SK-N-SH (cell line): ENCODE measurements at places on chromosomes 2 and 18. TPM values are rescaled to one million over a fixed set of nuclear protein-coding genes. Genes with fewer than 3 reads are reported as not detected.
A peak's percentile ranks its signal among the peaks of the same experiment; 100 is the strongest.

Gene RNMT
- polyA plus RNA-seq = 12.7 and 15.0 TPM in 2 replicates

Gene ATP6V1B1
- polyA plus RNA-seq = 4.9 and 6.1 TPM in 2 replicates

Gene ASPRV1
- polyA plus RNA-seq = 0.20 and 0.23 TPM in 2 replicates

Gene PDE11A
- 0.10 and 0.18 TPM in 2 replicates for polyA plus RNA-seq

Gene GAREM2
- 1.5 and 3.7 TPM in 2 replicates for polyA plus RNA-seq

Gene PSMD1
- polyA plus RNA-seq = 92.3 and 124 TPM in 2 replicates

Gene UGT1A8
- not detected in 2 replicates for polyA plus RNA-seq

Gene CERKL
- polyA plus RNA-seq = 0.05 and 0.07 TPM in 2 replicates

GRCh38 chr2:150441784-150442183, 45.7 kb downstream of the RND3 start:
- DNase-seq = no peak
- no peak overlapping the region for H3K27ac ChIP-seq
- no peaks in the 10 kb centered on the region for H3K27me3 ChIP-seq
- H3K4me1 ChIP-seq = no peaks in the 10 kb centered on the region
- H3K4me3 ChIP-seq = no peak overlapping the region

GRCh38 chr2:41912337-41912736, 135.5 kb upstream of the PKDCC start:
- H3K36me3 ChIP-seq = no peaks in the 10 kb centered on the region
- no peak overlapping the region for H3K27ac ChIP-seq
- peaks cover 2% of the 10 kb centered on the region; the same call in 1 of the 2 replicates for H3K4me1 ChIP-seq

DNA sequence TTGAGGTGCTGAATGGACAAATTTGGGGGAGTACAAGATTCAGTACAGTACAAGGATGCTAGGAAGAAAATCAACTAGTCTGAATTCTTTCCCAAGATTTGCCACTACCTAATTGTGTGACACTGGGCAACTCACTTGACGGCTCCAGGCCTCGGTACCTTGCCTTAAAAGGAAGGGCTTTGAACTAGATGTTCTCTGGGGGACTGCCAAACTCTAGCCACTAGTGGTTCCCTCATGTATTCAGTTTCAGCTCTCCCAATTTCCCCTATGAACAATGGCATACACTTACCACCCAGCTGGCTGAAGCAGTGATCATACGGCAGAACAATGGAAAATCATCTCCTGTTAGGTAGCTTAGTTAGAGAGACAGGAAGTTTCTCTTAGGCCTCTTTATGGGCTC, 73.4 kb downstream of the VWC2L start:
- no peaks in the 10 kb centered on the region for H3K36me3 ChIP-seq
- no peak overlapping the region for H3K27ac ChIP-seq
- DNase-seq = no peak
- H3K4me3 ChIP-seq = no peak overlapping the region

DNA sequence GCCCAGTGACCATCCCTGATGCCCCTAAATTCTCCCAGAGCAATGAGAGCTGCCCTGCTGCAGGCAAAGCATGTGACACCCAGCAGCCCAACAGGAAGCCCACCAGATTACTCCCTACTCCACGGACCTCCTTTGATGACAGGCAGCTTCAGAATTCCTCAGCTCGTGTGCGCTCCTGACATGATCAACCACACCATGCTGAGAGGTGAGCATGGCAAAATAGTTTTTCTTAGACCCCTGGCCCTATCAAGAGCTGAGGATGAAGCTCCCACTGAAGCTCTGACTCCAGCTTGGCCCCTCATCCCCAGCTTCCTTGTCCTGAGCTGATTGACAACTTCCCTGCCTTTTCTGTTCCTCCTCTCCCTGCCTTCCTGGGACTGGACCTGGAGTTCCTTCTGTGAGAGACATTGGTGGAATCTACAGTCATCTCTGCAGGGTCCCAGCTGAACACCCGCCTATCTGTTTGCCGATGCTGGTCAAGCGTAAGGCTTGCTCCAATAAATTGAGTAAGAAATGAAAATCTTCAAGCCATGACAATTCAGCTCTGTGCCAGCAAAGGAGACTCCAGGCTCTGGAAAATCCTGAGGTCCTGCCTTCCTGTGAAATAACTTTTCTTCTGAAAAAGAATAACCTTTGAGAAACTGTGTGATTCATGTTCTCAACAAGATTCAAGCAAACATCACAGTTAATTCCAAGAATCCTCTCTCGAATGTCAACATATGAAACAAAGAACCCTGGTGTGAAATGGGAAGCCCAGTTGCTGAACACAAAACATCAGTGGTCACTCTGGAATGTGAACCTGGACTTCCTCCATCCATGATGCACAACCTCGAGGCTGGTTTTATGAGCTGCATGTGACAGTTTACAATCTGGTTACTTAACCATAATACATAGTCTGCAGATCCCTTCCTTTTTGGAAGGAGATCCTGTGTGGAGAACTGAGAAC, 201.1 kb downstream of the SPP2 start:
- H3K4me1 ChIP-seq = no peaks in the 10 kb centered on the region; the same call in none of the 2 replicates
- no peak overlapping the region for H3K4me3 ChIP-seq
- no peaks in the 10 kb centered on the region for H3K36me3 ChIP-seq
- H3K27ac ChIP-seq = peak overlapping the region; percentile 65

DNA sequence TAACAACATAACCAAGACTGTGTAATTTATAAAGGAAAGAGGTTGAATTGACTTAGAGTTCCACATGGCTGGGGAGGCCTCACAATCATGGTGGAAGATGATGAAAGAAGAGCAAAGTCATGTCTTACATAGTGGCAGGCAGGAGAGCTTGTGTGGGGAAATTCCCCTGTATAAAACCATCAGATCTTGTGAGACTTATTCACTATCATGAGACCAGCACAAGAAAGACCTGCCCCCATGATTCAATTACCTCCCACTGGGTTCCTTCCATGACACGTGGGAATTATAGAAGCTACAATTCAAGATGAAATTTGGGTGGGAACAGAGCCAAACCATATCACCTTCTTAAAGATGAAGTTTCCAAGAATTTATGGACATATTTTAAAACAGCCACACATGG, 2.5 kb upstream of the IL36RN start:
- H3K36me3 ChIP-seq = no peaks in the 10 kb centered on the region
- H3K4me1 ChIP-seq = no peaks in the 10 kb centered on the region
- DNase-seq = no peak
- H3K4me3 ChIP-seq = no peak overlapping the region

DNA sequence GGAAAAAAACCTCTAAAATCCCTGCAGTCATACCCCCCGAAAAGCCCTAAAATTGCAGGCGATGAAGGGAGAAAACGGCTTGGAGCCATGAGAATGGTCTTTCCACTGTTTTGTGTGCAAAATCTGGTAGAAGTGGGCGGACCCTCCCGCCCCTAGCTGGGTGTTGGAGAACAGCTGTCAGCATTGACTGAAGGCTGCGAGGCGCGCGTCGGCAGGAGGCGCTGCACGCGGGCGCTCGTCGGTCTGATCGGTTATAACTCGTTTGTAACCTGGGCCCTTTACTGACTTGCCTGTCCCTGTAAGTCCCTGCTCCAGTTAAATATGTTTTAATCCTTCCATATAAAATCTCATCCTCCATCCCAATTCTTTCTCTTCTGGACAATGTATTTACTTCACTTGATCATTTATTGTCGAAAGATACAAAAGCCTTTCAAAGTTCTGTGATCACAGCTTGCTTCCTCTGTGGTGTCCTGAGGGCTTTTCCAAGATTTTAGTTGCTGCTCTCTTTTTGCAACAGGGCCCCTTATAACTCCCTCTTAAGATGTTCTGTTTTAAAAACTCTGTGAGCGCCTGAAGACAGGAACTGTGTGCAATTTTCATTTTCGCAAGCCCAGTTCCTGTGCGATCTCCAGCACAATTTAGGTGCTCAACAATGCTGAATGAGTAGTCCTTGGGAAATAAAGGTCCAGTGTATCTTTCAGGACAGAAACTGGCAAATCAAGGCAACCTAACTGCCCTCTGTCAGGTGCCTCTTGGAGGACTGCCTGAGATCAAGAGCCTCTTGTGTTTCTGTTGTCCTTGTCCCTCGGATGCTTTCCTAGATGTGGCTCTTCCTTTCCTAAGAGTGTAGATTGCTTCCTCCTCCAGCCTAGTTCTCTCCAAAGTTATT, 918 bp upstream of the HNRNPLL start:
- DNase-seq = peak; percentile 85
- peak overlapping the region; percentile 90 for H3K4me3 ChIP-seq
- no peaks in the 10 kb centered on the region for H3K27me3 ChIP-seq
- H3K4me1 ChIP-seq = peaks cover 14% of the 10 kb centered on the region
- H3K27ac ChIP-seq = peak overlapping the region; percentile 93

DNA sequence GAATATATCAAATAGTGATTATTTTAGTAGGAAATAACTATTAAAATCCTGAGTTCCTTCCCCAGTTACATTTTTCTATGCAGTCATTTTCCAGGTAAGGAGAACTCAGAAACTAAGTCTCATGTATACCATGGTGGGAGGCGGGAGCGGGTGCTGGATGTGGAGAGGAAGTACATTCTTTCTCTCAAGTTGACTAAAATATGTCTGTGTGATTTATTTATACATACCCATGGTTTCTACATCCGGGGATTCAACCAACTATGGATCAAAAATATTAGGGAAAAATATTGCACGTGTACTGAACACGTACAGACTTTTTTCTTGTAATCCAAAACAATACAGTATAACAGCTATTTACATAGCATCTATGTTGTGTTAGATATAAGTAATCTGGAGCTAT, 6.8 kb downstream of the ZCCHC2 start:
- no peak overlapping the region for H3K27ac ChIP-seq
- peaks cover 15% of the 10 kb centered on the region; the same call in 1 of the 2 replicates for H3K4me1 ChIP-seq
- no peaks in the 10 kb centered on the region for H3K36me3 ChIP-seq
- no peak for DNase-seq
- H3K4me3 ChIP-seq = no peak overlapping the region
- no peaks in the 10 kb centered on the region for H3K27me3 ChIP-seq

GRCh38 chr2:235605312-235606003, 111.6 kb downstream of the AGAP1 start:
- H3K36me3 ChIP-seq = no peaks in the 10 kb centered on the region
- DNase-seq = peak; percentile 89
- no peaks in the 10 kb centered on the region for H3K27me3 ChIP-seq
- peak overlapping the region; percentile 49; the same call in 1 of the 2 replicates for H3K27ac ChIP-seq
- H3K4me3 ChIP-seq = no peak overlapping the region

DNA sequence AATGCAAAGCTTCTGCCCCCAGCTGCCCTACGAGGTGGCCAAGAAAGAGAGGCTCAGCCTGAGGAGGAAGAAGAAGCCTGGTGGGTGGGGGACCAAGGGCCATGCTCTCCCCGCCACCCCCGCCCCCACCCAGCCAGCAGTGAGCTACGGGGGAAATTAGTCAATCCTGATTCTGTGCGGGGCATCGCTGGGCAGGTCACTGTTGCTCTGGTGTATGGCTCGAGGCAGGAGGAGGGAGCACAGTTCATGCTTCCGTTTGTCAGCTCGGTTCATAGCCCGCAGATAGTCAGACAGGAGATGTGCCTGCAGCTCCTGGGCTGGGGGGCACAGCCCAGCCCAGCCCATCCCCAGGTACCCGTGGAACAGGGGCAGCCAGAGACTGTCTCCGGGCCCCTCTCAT, 17.1 kb downstream of the RAMP1 start:
- H3K27me3 ChIP-seq = no peaks in the 10 kb centered on the region
- H3K4me1 ChIP-seq = peaks cover 77% of the 10 kb centered on the region; the same call in 1 of the 2 replicates
- H3K36me3 ChIP-seq = 0 out of 2 replicates have a peak, but pooled peaks cover 2% of the 10 kb centered on the region
- H3K27ac ChIP-seq = peak overlapping the region; percentile 79; the same call in 1 of the 2 replicates
- no peak for DNase-seq

GRCh38 chr2:68302281-68302875, 17.4 kb downstream of the CNRIP1 start:
- H3K27ac ChIP-seq = no peak overlapping the region
- H3K4me1 ChIP-seq = peaks cover 4% of the 10 kb centered on the region; the same call in 1 of the 2 replicates
- DNase-seq = peak; percentile 44
- peaks cover 22% of the 10 kb centered on the region for H3K36me3 ChIP-seq
- H3K27me3 ChIP-seq = no peaks in the 10 kb centered on the region

DNA sequence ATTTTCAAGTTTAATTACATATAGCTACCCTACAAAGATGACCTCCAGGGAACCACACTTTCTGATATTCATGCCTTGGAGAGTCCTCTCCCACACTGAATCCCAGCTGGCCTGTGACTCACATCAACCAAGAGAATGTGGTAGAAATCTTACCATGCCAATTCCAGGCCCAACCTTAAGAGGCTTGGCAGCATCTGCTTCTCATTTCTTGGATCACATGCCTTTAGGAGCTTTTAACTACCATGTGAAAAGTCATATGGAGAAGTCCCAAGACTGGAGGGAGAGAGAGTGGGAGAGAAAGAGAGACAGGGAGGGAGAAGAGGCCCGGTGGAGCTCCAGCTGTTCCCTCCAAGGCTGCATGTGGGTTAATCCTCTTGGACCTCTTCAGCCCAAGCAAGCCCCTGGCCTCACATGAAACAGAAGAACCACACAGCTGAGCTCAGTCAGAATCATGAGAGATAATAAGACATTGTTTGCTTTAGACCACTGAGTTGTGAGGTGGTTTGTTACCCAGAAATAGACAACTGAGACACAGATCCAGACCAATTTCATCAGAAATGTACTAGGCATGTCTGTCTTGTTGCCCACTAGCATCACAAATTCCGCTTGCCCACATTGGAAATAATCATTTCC, 190.7 kb downstream of the MTCL1 start:
- H3K27ac ChIP-seq = peak overlapping the region; percentile 62
- no peaks in the 10 kb centered on the region for H3K27me3 ChIP-seq
- no peaks in the 10 kb centered on the region for H3K4me1 ChIP-seq
- H3K36me3 ChIP-seq = no peaks in the 10 kb centered on the region

DNA sequence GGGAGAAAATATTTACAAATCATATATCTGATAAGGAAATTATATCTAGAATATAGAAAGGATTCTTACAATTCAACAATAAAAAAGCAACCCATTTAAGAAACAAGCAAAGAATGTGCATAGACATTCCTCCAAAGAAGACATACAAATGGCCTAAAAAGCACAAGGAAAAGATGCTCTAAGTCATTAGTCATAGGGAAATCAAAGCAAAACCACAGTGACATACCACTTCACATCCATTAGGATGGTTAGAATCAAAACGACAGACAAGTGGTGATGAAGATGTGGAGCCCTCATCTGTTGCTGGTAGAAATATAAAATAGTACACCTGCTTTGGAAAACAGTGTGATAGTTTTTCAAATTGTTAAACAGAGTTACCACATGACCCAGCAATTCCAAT, 48.2 kb downstream of the MAPRE2 start:
- no peak overlapping the region for H3K4me3 ChIP-seq
- peaks cover 20% of the 10 kb centered on the region for H3K4me1 ChIP-seq
- no peak for DNase-seq

- no peak overlapping the region for H3K27ac ChIP-seq
- H3K4me1 ChIP-seq = no peaks in the 10 kb centered on the region
- H3K4me3 ChIP-seq = no peak overlapping the region
- H3K27me3 ChIP-seq = no peaks in the 10 kb centered on the region
- H3K36me3 ChIP-seq = no peaks in the 10 kb centered on the region
Observed at GRCh38 chr2:236034974-236035373, 133.2 kb downstream of the GBX2 start.
